ENCODE measurements at places on chromosomes 3 and 15.
A peak's percentile ranks its signal among the peaks of the same experiment; 100 is the strongest.

- no peak for DNase-seq
Observed at GRCh38 chr15:41832875-41833274, 5.0 kb downstream of the JMJD7 start.

DNA sequence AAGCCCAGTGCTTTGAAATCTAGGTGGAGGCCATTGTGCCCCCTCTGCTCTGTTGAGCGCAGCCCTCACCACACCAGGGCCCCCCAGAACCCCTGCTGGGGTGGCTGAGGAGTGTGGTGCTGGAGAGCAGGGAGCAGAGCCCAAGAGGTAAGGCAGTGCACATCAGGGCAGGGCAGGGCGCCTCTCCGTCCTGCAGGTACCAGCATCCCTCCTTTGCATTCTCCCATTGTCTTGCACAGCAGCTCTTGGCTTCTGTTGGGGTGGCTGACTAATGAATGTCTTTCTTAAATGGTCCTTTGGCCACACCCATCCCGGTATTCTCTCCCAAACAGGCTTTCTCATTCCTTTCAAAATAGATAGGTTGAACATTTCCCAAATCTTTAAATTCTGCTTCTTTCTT lies 41.4 kb upstream of the GABRG3 start:
- no peak for DNase-seq

GRCh38 chr15:56839641-56840040 lies 78.8 kb upstream of the TCF12 start:
- no peak for DNase-seq

GRCh38 chr3:157930000-157930780 lies 176.0 kb downstream of the SHOX2 start:
- DNase-seq = no peak

- no peak for DNase-seq
Observed at GRCh38 chr3:184506561-184506991, 55.0 kb upstream of the EPHB3 start.

GRCh38 chr15:75235051-75235673 lies 23.0 kb upstream of the GOLGA6C start:
- DNase-seq = no peak

DNA sequence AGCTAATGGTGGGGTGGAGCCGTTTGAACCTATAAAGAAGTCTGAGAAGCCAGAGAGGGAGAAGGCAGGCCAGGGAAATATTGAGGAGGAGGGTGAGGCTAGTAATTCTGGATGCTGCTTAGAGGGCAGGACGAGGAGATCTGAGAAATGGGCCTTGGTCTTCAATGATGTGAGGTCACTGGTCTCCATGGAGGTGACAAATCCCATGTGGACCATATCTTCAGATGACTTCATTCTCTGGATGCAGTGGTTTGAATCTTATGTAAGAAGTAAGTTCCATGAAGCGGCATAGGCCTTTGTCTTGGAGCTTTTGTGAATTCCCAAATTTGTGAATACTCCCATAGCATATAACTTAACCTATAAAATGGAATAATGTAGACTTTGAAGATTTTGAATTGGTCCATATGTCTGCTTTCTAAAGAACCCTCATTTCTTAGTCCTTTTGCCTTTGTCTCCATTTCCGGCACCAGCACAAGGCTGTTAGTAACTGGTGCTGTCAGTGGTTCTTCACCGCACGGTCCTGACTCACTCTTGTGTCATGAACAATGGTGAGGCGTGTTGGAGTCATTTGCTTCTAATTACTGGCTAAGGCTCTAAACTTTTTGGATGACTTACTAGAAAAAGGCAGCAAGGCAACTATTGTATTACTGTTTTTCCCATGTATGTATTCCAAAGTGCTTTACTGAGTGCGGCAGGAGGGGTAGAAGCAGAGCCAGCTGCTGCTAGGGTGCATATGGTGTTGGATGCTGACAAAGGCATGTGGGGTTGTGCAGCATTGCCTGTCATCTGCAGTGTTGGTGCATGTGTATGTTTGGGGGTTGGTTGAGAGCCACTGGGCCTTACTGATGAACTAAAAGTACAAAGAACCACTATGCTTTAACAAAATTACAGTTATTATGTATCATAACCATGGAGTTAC lies 279.3 kb upstream of the C2CD4B start:
- no peak for DNase-seq

GRCh38 chr3:46470831-46471230 lies 6.1 kb upstream of the LTF start:
- DNase-seq = no peak

- no peak for DNase-seq
Observed at GRCh38 chr3:45145681-45146614, at the start of gene CDCP1. Gene CDCP1, minus strand, starts transcription at chr3:45146378. Its CDS starts 91 bp downstream, at chr3:45146287.

- DNase-seq = no peak
Observed at GRCh38 chr3:18069568-18069967, 327.1 kb upstream of the TBC1D5 start.

DNA sequence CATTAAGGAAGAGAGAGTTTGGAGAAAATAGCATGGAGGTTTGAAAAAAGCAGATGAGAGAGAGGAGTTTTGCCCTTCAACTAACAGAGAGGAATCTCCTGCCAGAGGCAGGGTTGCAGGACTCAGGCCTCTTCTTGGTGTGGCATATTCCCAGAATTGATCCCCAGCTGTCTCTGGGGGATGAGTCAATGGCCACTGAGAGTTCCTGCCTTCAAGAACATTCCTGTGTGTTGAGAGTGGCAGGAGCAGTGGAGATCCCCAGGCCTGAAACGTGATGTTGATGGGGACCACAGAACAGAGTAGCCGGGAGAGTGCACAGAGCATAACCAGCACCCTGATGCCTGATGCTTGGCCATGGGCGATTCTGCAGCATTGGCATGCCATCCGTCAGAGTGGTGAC lies 348.4 kb upstream of the THBS1 start:
- DNase-seq = no peak

DNA sequence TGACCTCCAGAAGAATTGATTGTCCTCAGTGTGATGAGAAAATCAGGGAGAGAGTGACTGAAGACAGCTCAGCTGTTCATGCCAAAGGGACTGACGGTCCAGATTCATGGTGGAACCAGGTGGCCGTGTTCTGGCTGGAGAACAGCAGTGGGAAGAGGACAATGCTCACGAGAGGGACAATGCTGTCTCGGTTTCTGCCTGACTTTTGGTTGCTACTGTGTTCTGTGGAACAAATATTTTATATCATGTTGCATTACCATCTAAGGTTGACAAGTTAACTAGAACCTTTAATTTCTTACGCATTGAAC lies 58.0 kb upstream of the ULK4 start:
- DNase-seq = no peak

DNA sequence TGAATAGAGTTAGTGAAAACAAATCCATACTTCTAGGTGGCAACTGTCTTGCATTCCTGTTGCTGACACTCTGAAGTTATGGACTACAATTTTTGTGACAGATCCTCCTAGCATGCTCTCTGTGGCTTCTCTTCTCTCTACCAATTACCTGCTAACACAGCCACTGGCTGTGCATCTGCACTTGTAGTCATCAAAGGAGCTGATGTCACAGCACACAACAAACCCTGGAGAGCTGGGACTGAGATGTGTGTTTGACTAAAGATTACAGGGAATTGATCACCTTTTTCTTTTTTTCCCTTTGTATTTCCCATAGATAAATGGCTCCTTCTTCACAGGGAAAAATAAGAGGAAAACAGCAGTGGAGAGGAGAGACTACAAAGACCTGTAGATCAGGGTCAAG lies 278.4 kb upstream of the CCDC54 start:
- no peak for DNase-seq

- DNase-seq = peak; percentile 29
Observed at GRCh38 chr15:73927003-73927475, 777 bp downstream of the LOXL1 start.

- DNase-seq = no peak
Observed at GRCh38 chr3:36482880-36483279, 102.6 kb downstream of the STAC start.

- DNase-seq = no peak
Observed at GRCh38 chr3:167808910-167809309, 73.4 kb downstream of the SERPINI1 start.

- no peak for DNase-seq
Observed at GRCh38 chr3:126431103-126431534, 36.4 kb downstream of the CFAP100 start.

DNA sequence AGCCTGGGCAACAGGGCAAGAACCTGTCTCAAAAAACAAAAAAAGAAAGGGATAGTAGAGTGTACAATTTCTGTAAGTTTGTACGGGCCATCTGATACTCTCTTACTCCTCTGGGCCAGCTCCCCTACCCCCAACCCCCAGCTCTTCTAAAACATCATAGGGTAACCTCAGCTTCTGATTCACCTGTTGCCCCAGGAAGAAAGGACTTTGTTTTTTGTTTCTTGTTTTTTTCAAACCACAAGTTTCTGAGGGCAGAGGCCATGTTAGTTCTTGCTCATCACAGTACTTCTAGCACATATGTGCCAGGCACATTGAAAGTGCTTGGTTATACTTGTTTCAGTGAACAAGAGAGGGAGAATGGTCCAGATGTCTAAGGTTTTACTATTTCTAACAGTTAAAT lies 20.2 kb downstream of the ATOSA start:
- DNase-seq = no peak

DNA sequence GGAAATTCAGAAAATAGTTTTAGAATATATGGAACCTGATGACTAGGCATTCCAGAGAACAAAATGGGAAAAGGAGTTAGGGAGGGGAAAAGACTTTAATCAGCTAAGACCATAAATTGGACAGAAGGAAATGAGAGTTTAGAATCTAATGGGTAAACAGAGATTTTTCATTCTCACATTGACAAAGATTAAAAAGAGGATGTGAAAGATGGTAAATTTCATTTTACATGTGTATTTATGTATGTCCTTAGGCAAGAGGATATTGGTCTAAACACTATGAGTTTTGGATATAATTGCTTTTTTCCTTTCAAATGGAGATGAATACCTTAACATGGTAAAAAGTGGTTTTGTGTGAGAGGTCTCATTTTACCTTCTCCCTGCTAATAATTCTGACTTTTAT lies 1021.9 kb downstream of the NSUN3 start:
- DNase-seq = no peak

DNA sequence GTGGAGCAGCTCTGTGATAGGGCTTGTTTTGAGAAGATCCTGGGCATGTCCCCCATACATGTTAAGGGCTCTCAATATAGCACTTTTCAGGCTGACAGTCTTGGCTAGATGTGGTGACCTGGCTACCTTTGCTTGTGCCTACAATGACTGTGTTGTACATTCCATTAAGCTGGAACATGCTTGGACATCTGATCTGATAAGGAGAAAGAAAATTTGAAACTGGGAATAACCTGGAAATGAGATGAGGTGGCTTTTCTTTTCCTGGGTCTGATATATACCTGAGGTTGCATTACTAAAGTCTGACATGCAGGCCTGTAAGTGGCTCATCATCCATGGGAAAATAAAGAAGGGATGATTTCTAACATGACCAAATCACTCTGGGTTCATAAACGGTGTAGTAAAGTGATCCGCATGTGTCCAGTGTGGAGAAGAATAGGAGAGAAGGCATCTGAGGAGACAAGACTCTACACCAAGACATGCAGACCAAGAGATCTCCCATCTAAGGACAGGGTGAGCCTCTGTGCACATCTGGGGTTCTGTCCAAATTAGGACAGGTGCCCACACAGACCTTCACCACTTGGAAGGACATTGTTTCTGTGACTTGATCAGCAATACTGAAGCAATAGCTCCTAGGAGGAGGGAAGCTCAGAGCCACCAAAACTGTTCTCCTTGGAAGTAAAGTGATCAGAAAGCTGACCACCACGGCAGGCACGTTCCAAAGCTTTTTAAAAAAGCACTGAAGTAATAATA lies 62.0 kb downstream of the KLHL6 start:
- no peak for DNase-seq

DNA sequence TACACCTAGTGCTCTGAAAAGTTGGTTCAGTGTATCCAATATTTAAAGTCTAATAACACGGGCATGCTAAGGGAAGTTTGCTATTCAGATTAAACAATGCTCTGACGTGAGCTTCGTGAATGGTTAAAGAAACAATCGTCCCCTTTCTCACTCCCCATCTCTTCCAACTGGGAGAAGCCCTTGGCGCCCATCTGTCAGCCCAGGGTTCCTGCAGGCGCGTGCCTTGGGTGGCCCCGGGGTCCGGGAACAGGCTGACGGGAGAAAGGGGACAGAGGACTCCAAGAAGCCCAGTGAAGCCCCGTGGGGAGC lies 413 bp downstream of the SEC22C start:
- DNase-seq = no peak

DNA sequence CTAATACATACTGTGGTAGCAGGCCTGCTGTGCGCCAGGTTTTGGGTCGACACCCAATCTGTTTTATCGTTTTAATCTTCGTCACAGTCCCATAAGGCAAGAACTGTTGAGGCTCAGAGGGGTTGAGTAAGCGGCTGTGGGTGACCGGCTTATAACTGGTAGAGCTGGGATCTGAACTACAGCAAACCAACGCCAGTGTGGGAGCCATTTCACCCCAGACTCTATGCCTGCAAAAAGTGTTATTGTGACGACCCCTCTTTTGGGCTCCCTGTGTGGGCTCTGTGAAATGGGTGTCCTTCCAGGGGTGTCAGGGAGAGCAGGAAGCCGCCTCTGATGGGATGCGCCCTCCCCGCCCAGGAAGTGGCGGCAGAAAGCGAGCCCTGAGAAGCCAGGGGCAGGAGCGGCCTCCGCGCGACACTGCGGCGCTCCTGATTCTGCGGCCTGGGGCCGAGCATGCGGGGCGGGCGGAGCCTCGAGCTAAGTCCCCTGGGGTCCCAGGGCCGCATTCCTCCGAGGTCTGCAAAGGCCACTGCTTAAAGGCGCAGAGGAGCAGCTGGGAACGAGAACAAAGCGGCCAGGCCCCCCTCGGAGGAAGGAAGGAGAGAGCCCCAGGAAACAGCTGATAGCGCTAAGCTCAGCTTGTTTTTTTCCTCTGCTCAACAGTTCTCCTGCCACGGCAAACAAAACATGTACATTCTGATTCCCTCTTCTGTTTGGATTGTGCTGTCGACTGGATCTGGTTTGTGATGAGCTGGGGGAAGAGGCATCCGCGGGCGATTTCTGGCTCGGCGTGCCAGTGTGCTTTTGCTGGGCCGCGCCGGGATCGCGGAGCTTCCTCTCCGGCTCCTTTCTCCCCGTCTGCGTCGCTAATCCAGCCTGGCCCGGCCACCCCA lies 33.9 kb downstream of the GRK7 start:
- peak; percentile 52 for DNase-seq

DNA sequence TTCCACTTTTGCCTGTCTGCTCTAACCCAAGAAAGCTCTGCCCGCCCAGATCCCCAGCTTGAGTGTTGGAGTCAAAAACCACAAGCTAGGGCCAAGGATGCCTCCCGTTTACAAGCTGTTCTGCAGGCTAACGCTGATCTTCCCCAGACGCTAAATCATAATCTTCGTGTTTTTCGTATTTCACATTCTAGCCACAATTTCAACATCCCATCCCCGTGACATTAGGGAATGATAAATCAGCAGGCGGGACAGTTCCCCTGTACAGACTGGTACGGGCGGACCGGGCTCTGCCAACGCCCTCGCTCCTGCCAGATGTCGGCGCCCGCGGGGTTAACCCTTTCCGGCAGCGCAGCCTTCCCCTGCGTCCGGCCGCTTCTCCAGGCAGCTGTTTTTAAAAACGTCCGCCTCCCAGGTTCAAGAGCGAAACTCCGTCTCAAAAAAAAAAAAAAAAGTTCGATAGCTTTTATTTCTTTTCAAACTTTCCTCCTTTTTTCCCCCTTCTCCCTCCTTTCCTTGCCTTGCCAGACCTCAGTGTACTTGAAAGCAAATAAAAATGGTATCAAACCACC lies 81.0 kb upstream of the BNC1 start:
- DNase-seq = no peak

- no peak for DNase-seq
Observed at GRCh38 chr3:112038863-112039262, 4.3 kb downstream of the TMPRSS7 start.

GRCh38 chr3:189369636-189370035 lies 197.9 kb downstream of the TPRG1 start:
- no peak for DNase-seq

All from activated CD4-positive, alpha-beta T cell treated with anti-CD3 and anti-CD28 coated beads, Interleukin-2, amount 50 U/mL, for 4 hours (primary cell).